ENCODE measurements at places on chromosomes 6 and 20. TPM values are rescaled to one million over a fixed set of nuclear protein-coding genes. Genes with fewer than 3 reads are reported as not detected.
A peak's percentile ranks its signal among the peaks of the same experiment; 100 is the strongest.

- DNase-seq, result no peak
Observed at GRCh38 chr6:159988983-159989454, 20.1 kb downstream of the IGF2R start.

- DNase-seq, result no peak
Observed at GRCh38 chr6:130382872-130383490, 17.2 kb downstream of the TMEM200A start.

- DNase-seq, result peak; percentile 18
Observed at GRCh38 chr20:8721098-8721497, 347.8 kb upstream of the PLCB4 start.

GRCh38 chr6:32763421-32763820 lies at the start of gene HLA-DQB2:
Gene HLA-DQB2, minus strand, starts transcription at chr6:32763532. Its CDS starts 62 bp downstream, at chr6:32763470.
- peak; percentile 35 for DNase-seq

Gene DSP
- 104 TPM for total RNA-seq

All from HCT116 (cell line).